ENCODE measurements at places on chromosomes 7 and 10.

DNA sequence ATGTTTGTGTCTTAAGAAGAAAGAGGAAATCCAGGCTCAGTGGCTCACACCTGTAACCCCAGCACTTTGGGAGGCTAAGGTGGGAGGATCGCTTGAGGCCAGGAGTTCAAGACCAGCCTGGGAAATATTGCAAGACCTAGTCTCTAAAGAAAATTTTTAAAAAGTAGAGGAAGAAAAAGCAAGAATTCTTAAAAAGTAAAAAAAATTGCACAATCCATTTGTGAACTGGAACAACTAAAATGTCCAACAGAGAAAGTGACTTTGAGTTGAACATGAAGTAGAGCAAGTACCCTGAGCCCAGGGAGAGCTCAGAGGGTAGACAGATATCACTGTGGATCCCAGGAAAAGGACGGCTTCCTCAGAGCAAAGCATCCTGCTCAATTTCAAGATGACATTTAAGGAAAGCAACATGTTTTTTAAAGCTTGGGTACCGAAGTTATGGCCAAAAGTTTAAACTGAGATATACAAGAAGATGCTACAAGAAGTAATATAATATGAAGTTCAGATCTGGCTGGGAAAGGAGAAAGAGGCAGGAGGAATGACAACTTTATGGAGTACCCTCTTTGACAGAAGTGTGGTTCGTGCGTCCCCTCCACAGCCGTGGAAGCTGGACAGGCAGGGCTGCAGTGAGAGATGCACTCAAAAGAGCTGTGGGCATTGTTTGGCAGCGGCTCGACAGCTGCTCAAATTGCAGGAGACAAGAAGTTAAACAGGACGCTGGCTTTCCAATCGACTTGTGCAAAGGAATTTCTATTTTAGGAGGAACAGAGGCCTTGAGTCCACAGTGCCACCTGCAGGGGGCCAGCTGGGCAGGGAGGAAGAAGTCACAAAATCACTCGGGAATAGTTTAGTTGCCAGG lies 201.3 kb downstream of the JCAD start:
- no peak for DNase-seq

DNA sequence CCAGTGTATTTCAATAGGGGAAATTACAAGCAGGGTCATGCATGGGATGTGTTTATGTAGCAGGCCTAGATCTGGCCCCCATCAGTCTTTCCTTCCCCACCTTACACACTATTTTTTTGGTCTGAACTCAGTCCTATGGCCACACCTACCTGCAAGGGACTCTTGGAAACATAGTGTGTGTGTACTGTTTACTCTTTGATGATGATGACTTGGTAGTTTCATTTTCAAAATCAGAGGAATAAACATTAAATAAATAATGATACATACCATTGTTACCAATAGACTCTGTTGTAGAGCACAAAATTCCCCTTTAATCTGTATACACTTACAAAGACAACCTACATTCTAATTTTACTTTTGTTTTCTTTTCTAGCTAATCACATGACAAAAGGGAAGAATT lies 191.0 kb downstream of the ZEB1 start:
- DNase-seq, result no peak

DNA sequence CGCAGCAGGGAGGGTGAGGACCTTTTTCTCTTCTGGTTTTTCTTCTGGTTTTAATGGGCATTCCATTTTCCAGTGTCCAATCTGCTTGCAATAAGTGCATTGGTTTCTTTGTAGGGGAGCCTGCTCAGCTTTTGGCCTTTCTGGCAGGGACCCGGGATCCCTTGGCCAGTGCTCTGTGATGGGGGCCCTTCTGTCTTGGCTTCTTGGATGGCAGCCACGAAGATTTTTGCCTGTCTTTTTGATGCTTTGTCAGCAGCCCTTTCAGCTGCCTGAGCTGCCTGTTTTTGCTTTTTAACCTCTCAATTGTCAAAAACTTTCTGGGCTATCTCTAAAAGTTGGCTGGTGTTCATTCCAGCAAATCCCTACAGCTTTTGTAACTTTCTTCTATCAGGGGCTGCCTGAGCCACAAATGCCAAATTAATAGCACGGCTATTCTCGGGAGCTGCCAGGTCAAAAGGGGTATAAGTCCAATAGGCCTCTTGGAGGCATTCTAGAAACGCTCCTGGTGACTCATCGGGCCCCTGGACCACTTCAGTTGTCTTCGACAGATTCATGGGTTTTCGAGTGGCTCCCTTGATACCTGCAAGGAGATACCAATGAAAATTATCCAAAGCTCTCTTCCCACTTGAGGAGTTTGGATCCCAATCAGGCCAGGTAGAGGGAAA lies 179.9 kb upstream of the MBL2 start:
- DNase-seq, result no peak

DNA sequence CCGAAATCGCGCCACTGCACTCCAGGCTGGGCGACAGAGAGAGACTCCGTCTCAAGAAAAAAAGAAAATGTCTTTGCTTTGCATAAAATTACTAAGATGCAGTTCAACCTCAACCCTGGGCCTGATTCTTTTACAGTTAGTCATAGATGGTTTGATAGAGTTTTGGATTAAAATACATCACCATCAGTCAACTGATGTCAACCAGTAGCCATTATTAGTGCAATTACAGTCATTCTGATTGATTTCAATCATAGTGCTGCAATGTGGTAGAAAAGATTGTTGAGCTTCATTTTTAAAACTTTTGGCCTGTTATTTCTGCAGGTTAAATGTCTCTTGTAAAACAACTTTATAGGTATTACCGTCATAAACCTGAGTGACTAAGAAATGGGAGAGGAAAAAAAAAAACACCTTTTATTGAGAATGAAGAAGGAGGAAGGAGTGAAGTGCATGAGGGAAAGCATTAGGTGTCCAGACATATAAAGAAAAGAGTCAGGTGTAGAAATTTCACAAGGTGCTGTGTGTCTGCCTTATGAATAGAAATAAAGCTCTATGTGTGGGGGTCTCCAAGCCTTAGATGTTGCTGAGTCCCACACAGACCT lies 150.6 kb downstream of the TRIL start:
- no peak for DNase-seq

DNA sequence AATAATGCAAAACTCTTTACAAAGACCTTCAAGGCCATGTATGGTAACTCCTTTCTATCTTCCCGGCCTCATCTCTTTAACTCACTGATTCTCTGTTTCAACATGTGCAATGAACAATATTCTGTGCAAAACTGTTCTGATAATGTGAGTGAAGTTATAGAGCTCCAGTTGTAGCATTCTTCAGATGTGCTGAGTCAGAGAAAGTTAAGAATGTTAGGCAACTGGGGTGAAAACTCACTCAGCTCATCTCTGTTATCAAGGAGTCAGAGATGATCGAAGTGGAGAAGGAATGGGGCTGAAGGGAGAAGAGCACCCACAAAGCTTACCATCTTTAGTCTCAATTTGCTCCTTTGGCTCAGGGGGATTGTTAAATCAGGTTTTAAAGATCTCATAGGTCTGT lies 344.7 kb upstream of the NPSR1 start:
- DNase-seq, result no peak

GRCh38 chr10:24982319-24983112 lies 30.1 kb upstream of the PRTFDC1 start:
- no peak for DNase-seq

GRCh38 chr10:113056441-113057021 lies 106.5 kb downstream of the TCF7L2 start:
- no peak for DNase-seq

GRCh38 chr7:315516-316265 lies 25.7 kb downstream of the FOXL3 start:
- no peak for DNase-seq
